ENCODE measurements at places on chromosomes 16 and 17.

GRCh38 chr16:74743668-74744299 is 30.8 kb downstream of the FA2H start:
- peak; percentile 84 for DNase-seq

GRCh38 chr17:55897301-55897700 is 146.4 kb downstream of the PCTP start:
- no peak for DNase-seq

DNA sequence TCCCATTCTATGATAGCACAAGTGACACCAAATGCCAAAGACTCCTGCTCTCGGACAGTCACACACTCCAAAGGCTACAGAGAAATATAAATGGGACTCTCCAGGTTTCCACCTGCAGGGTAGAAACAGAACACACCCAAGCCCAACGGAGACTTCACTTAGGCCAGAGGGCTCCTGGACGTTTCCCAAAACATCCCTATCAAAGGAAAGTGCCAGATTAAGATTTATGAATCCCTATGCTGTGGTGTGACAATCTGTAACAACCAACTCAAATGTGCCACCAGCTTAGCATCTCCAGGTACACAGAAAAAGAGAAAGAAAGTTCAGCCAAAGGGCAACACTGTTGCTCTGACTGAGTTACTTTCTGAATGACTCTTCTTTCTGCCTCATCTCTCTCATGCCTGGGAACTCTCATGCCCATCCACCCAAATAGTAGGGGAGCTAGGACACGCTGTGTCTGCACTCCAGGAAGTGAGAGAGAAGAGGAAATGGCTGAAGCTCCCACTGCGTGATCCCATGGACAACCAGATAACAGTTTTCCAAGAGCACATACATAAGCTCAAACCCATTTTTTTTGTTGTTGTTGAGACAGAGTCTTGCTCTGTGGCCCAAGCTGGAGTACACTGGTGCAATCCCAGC is 49.7 kb downstream of the SMG6 start:
- DNase-seq = no peak

- DNase-seq = no peak
Observed at GRCh38 chr17:76893623-76894334, 25.6 kb downstream of the MGAT5B start.

DNA sequence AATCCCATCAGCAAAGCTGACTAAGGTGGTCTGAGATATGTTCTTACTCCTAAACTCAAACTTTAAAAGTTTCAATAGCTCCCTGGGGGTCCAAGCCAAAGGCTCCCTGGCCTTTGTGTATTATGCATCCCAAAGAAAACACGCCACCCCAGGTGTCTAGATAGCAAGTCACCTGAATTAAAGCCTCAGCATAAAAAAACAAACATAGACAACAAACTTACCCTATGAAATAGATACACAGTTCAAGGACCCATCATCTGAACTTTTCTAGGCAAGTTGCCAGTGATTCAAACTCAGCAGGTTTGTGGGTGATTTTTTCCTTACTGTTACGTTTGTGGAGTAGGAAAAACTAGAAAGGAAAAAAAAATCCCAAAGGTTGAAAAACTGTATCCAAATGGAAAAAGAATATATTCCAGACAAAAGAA is 12.5 kb downstream of the CMTM3 start:
- no peak for DNase-seq

DNA sequence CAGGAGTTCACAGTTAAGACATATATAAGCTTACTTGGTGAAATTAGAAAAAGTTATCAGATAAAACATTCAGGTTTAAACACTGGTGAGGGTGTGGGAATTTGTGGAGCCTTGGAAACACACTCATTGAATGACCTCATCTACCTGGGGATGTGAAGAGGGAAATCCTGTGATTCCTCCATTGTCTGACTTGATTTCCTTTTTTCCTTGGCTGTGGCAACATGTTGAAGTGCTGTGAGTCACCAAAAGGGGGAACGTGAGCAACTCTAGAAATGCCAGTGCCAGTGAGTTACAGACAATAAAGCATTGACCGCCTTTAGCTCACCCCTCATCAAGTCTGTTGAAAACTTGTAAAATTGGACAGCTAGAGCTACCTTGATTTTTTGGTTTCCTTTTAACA is 1.8 kb downstream of the HMOX2 start:
- peak; percentile 65 for DNase-seq

DNA sequence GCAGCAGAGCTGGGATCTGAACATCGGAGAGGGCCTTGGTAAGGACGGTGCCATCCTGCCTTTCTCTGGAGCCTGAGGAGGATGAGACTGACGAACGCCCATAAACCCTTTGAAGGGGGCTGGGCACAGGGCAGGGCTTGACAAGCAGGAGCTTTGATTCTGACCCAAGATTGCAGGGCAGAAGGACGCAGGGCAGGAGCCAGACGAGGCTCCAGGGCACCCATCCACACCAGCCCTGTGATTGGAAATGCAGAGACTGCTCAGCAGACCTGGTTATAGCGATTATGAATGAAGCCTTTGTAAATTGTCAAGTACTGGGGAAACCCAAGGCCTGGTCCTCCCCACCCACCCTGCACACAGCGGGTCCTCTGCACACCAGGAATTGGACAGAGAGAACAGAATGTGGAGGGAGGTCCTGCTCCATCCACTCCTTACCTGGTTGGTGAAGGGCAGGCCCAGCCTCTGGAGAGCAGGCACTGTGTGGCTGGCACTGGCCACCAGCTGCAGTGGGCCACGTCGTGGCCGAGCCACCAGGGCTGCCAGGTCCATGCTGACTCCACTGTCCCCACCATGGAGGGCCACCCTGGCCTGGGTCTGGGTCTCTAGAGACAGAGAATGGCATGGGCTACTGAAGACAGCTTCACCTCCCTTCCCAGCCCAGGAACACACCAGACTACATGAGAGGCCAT is 68.8 kb downstream of the RMI2 start:
- DNase-seq = no peak

- DNase-seq = no peak
Observed at GRCh38 chr16:8901320-8901861, 19.2 kb downstream of the LITAFD start.

DNA sequence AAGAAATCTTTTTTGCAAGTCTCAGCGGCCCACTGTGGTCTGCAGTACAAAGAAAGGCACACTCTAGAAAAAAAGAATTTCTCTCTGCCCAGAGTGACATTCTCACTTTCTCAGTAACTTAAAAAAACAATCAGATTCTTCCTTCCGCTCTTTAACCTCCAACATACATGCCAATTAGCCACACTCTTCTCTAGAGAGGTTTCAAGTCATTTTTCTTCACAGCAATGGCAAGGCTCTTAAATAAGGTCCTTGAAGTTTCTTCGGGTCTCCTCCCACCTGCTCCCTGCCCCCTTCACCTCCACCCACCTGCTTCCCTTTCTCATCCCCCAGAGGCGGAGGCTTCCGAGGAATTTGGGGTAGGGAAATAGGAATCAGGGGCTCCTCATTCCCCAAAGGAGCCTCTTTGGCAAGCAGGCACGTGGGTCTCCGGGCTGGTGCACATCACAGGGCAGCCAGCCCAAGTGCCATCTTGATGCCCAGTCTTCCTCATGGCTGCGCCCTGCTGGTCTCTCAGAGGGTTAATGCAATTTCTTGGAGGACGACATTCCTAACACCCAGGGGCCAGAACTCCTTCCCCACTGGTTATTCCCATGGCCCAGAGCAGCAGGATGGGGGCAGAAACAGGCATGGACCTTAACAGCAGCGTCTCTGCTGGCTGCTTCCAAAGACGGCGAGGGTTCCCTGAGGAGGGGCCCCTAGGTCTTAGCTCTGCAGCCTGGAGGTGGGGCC is 855 bp upstream of the MEOX1 start:
- no peak for DNase-seq

GRCh38 chr16:87426423-87427215 is 34.5 kb downstream of the MAP1LC3B start:
- no peak for DNase-seq

DNA sequence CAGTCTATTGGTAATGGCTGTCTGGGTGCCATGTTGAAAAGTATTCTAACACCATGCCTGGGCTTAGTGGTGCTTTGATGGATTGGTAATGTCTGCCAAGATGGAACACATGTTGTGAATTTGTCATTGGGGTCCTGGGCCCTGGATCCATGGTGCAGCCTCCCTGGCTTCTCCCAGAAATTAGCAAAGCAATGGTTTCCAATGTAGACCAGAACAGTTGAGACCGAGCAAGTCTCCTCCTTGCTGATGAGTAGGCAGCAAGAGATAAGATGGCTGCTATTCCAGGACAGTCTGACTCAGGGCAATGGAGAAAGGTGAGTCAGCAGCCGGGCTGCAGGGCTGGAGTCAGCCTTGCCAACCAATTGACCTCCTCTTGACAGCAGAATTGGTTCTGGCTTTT is 30.8 kb downstream of the GPR139 start:
- DNase-seq = peak; percentile 23

DNA sequence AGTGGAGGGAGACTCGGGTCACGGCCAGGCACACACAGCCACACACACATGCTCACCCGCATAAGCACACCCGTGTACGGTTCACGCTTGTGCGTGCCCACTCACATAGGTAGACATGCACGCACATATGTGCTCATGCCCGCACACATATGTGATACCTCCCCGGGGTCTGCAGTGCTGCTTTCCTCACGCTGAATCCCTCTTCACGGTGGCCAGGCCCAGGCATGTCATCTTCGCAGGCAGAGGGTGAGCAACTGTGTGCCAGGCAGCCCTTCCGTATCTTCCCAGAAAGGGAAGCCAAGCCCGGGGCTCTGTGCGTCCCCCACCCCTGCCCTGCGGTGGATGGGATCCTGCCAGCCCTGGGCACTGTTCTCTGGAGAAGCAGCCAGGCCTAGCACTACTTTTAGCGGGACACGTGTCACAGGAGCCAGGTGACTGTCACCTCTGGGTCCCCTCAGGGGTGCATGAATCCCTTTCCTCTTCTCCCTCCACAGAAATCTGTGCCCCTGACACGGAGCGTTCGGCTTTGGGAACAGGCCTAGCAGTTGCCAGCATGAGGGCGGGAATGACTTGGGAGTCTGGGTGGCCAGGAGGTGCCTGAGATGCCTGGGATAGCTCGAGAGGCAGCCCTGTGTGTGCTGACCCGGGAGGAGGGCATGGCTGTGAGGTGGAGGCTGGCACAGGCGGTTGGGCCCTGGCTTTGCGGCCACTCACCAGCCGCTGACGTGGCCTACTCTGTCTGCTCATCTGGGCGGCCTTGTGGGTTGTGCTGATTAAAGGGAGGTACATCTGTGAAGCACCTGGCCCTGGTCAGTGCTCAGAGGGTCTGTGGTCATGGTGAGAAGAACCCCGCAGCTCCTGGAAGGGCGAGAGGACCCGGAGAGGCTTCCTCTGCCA is 47.5 kb downstream of the BAIAP2 start:
- DNase-seq = no peak

- peak; percentile 70 for DNase-seq
Observed at GRCh38 chr16:81997738-81998137, 13.5 kb downstream of the SDR42E1 start.

DNA sequence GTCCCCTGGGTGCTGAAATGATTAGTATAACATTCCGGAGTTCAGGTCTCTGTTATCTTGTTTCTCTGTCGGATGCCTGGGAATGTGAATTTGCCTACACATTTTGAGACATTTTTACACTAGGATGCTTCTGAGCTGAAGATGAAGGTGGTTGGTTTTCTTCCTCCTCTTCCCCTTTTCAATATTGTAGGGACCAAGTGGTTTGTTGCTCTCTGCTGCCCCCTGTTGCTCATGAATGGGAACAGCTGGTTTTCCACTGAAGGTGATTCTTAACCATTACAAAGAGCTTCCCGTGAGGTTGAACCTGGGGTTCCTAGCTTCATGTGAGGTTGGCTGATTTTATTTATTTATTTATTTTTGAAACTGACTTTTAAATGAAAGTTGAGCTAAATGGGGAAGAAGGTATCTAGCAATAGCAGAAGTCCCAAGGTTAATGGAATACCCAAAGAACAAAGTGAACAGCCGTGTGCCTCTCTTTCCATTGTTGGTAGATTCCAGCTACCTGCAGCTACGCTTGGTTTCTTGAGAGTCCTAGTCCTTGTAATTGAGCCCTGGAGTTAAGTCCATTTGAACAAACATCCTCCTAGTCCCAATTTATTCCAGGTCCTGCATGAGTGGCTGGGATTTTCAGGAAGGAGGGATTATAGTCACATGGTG is 983.9 kb upstream of the EEF2KMT start:
- peak; percentile 63 for DNase-seq

- no peak for DNase-seq
Observed at GRCh38 chr17:50217591-50217990, 16.2 kb upstream of the COL1A1 start.

DNA sequence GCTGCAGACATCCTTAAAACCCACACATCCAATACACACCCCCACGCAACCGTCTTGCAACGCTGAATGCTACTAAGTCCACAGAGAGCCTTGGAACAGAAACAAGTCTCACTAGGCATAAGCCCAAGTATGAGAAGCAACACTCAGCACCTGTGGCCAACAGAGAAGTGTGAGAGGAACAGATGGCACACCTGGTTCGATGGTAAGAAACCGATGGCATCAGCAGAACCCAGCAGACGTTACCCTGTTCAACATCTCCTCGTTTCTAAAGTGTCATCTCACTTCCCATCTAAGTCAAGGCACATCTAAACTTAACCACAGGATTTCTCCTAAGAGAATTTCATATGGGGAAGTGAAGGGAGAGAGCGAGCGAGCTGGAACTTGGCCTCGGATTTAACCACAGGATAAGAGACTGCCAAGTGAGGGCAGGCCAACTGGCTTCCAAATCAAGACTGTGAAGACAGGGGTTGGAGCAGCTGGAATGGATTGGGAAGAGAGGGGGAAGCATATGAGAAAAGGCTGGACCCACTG is 41.0 kb downstream of the NXPH3 start:
- no peak for DNase-seq

GRCh38 chr16:66400503-66401380 is 26.4 kb upstream of the BEAN1 start:
- DNase-seq = no peak

- DNase-seq = no peak
Observed at GRCh38 chr17:63419949-63420867, 25.9 kb downstream of the CYB561 start.

- DNase-seq = no peak
Observed at GRCh38 chr16:25005445-25006306, 9.5 kb downstream of the ARHGAP17 start.

DNA sequence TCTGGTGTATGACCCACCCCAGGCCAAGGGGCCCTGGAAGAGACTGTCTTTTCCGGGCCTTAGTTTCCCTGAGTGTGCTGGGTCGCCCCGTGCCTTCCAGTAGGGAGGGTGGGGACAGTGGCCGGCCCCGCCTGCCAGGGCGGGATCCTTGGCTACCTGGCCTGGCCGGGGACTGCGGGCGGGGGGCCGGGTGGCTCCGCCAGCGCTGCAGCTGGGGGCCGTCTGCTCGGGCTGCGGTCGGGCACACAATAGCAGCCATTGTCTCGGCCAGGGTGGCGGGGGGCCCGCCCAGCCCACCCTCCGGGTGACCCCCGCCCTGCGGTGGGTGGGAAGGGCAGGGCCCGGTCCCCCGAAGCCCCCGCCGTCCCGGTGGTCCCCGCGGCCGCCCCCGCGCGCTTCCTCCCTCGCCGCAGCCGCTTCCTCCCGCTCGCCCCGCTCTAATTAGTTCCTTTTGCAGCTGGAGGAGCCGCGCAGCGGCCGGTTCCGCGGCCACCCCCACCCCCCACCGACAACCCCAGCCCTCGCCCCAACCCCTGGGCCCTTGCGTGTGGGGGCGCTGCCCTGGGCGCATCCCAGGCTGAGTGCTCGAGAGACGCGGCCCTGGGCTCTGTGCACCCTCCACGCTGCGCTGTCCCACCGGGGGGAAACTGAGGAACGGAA is 11.6 kb downstream of the GLIS2 start:
- DNase-seq = no peak

GRCh38 chr17:6919158-6919557 is 76.7 kb upstream of the ALOX12 start:
- DNase-seq = no peak

Data from urothelium cell line (cell line).